Psoas muscle (tissue), 8 donors: ENCODE measurements at places on chromosomes 6 and 20.

- no peak for DNase-seq
These were observed 1622.8 kb downstream of the HACE1 start for GRCh38 chr6:103236923-103237322.

- DNase-seq, result no peak
These were observed 584.1 kb upstream of the FLRT3 start for GRCh38 chr20:14921513-14921912.

GRCh38 chr6:167567142-167568033 is 242.5 kb downstream of the TTLL2 start:
- peak; percentile 87 for DNase-seq

DNA sequence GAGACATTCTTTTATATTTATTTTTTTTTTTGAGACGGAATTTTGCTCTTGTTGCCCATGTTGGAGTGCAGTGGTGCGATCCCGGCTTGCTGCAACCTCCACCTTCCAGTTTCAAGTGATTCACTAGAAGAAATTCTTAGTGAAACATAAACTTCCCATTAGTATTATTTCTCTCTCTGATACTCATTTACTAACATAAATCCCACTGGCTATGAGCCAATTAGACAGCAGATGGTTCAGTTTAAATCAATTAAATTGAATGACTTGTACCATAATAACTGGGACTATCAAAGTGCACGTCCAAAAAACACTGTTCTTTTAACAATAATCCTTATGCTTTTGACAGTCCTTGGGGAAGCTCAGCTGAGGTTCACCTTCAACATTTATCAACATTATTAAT is 111.2 kb upstream of the PTCHD4 start:
- no peak for DNase-seq

DNA sequence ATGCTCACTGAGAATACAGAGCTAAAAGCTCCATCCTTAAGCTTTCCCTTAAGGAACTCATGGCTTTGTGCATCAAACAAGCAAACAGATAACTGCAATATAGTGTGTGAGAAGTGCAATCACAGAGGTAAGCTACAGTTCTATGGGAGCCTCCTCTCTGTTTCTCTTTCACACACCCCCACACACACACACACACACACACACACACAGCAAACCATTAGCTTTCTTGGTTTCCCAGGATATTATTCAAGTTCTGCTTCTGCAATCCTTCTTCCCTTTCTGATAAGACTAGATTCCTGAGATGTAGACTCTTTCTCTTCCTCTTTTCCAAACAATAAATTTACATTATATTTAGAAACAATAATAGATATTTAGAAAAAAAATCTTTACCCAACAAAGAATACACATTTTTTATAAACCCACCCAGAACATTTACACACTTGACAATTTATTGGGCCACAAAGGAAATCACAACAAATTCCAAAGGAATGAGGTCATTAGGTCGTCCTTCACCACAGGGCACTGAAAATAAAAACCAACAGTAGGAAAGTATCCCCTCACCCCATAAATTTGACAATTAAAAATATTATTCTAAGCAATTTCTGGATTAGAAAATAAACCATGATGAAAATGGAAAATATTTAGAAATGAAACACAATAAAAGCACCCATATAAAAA is 9.3 kb upstream of the GFOD1 start:
- no peak for DNase-seq

GRCh38 chr20:53677447-53678314 is 84.0 kb upstream of the ZNF217 start:
- DNase-seq, result no peak
